Mesenchymal stem cell (in vitro differentiated cells and primary cell): ENCODE measurements at places on chromosomes 5 and 9.
A peak's percentile ranks its signal among the peaks of the same experiment; 100 is the strongest.

GRCh38 chr9:3793971-3794383, 268.2 kb upstream of the RFX3 start:
- DNase-seq = peak; percentile 8

DNA sequence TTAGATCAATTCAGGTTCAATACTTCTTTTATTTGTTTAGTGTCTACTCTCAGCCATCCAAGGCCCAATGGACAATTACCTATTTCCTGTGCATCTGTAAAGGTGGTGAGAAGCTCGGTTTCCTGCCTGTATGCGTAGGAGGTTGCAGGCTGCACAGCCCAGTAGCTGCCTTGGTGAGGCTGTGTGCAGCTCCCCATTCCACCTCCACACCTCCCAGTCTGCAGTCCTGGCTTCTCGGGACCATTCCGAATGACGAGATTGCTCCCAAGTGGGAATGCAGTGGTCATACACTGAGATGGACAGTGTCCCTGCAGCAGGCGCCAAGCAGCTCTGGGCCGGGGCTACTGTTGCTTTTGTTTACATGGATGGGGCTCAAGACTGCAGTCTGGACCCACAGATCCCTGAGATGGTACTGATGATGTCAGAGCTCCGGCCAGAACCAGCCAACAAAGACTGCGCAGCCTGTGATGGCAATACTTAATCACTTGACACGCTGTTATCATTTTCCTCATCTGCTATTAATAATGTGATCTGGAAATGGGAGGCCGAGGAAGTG, 206.1 kb upstream of the IRX1 start:
- DNase-seq = no peak

DNA sequence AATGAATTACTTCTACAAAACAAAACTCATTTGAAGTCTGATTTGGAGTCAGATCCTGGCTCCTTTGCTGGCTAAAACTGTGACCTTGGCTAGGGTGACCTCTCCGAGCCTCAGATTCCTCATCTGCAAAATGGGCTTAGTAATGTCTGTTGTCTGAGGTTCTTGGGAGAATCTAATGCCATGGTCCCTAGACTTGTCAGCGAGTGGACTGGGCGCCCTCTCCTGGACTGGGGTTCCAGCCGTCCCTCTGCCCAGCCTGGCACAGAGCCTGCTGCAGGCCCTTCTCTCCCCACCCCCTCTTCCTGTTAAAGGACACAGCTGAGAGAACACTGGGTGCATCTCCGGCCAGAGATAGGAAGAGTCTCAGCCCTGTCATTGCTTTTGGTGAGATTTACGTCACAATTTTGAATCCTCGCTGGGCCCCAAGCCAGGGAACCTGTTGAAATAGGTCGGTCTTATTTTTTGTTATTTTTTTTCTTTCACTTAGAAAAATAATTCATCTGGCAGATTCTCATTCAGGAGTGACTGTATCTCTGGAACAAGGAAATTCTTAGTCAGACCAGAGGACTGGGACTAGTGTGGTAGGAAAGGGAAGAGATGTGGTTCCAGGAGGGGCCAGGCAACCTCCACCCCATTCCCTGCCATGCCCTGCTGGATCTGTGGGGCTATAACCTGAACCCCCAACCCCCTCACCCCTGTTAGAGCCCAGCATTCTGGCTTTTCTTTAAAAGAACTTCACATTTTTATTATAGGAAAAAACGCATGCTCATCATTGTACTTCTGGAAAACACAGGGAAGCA, 48.2 kb upstream of the RPL26L1 start:
- peak; percentile 85 for DNase-seq

DNA sequence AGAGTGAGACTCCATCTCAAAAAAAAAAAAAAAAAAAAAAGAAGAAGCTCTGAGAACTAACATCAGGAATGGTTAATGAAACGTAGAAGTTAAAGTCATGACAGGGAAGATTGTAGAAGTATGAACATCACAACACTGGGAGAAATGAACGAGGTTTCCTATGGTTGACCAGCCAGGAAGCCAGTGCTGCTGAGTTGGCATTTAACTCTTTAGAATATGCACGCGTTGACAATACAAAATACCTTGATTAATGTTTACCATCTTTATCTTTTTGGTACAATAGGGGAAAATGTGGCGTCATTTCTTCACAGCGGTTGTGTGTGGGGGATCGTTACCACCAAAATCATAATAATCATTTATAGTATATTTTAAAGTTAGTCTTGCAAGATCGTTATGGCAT, 32.0 kb downstream of the ABO start:
- no peak for DNase-seq

GRCh38 chr5:163695830-163696578, 190.6 kb downstream of the MAT2B start:
- peak; percentile 79 for DNase-seq

DNA sequence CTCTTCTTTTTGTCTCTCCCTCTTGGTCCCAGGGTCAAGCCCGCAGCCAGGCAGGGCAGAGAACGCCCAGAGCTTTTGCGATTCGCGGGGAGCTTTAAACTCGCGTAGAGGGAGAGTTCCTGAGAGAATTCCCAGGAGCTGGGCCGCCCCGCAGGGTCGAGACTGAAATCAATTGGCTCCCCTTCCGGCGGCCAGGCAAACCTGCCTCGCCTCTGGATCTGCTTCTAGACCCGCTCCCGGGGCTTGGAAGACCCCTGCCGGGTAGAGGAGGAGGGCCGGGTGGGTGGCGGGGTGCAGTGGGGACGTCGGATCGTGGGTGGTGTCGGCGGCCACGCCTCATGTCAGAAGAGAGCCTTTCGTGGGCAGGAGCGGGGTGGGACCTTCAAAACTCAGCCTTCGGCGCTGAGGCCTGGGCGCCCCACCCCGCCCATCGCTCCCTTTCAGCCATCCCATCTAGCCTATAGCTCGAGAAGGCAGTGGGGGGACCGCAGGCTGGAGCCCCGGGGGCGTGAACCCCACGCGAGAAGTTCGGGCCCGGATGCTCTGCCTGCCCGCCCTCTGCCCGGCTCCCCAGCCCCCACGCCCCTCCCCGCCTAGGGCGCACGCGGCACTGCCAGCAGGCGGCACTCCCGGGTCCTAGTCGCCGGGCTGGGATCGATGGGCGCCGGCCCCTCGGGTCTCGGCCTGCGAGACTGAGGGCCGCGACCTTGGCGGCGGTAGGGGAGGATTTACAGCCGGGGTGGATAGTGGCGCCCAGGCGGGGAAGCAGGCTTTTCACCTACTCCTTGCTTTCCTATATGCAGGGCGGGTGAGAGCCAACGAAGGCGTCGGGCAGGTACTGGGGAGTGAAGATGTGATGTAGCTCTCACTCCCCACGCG, 6.1 kb downstream of the PRDM6 start:
- DNase-seq = no peak
